ENCODE measurements at places on chromosomes 11 and 22. TPM values are rescaled to one million over a fixed set of nuclear protein-coding genes. Genes with fewer than 3 reads are reported as not detected.

The USH1C gene
- not detected for total RNA-seq

The TOB2 gene
- 36.6 TPM for total RNA-seq

The OR8G5 gene
- total RNA-seq, result not detected

The CYTH4 gene
- total RNA-seq, result 0.53 TPM

The C11orf54 gene
- 13.0 TPM for total RNA-seq

The PATE1 gene
- not detected for total RNA-seq

The NELL1 gene
- not detected for total RNA-seq

The AGBL2 gene
- 0.86 TPM for total RNA-seq

The NEFH gene
- total RNA-seq, result 0.58 TPM

The SLCO2B1 gene
- total RNA-seq, result not detected

The PGR gene
- total RNA-seq, result 2.8 TPM

The CSRP3 gene
- total RNA-seq, result not detected

The OR52I2 gene
- total RNA-seq, result not detected

The ZP1 gene
- not detected for total RNA-seq

The PIH1D2 gene
- total RNA-seq, result 1.2 TPM

The PVALB gene
- not detected for total RNA-seq

The OR4D6 gene
- not detected for total RNA-seq

The KCTD21 gene
- total RNA-seq, result 8.7 TPM

The CCDC89 gene
- total RNA-seq, result 4.8 TPM

The OR52H1 gene
- not detected for total RNA-seq

The RAG2 gene
- not detected for total RNA-seq

The ALX4 gene
- total RNA-seq, result not detected

The TNNT3 gene
- not detected for total RNA-seq

The OR51S1 gene
- total RNA-seq, result not detected

The SYT12 gene
- 0.58 TPM for total RNA-seq

The C22orf31 gene
- not detected for total RNA-seq

The RIN1 gene
- total RNA-seq, result 68.3 TPM

The SLC15A3 gene
- total RNA-seq, result 2.6 TPM

The MYEOV gene
- 7.4 TPM for total RNA-seq

The RPS13 gene
- total RNA-seq, result 952 TPM

The TBX1 gene
- total RNA-seq, result not detected

The NCAM1 gene
- 6.9 TPM for total RNA-seq

The KCNJ1 gene
- not detected for total RNA-seq

The ST3GAL4 gene
- 32.9 TPM for total RNA-seq

The GLYAT gene
- not detected for total RNA-seq

The NTM gene
- 4.8 TPM for total RNA-seq

The C11orf16 gene
- total RNA-seq, result not detected

Measured in myometrial cell (primary cell).